ENCODE measurements at places on chromosomes 5 and 9. TPM values are rescaled to one million over a fixed set of nuclear protein-coding genes. Genes with fewer than 3 reads are reported as not detected.

Gene EGFL7
- not detected for polyA plus RNA-seq

Gene TERT
- polyA plus RNA-seq: 5.6 TPM

Gene SETD9
- 19.4 TPM for polyA plus RNA-seq

Gene SRA1
- polyA plus RNA-seq: 115 TPM

Gene CDKN2B
- polyA plus RNA-seq: 0.15 TPM

Gene FBN2
- polyA plus RNA-seq: not detected

Gene MUSK
- 0.09 TPM for polyA plus RNA-seq

Gene DNAI1
- not detected for polyA plus RNA-seq

Gene IL3
- polyA plus RNA-seq: not detected

Gene CCL21
- not detected for polyA plus RNA-seq

Gene PHF24
- polyA plus RNA-seq: not detected

Gene COL27A1
- polyA plus RNA-seq: not detected

Gene EIF4E1B
- not detected for polyA plus RNA-seq

Gene ZFP37
- 1.4 TPM for polyA plus RNA-seq

Gene OBP2B
- not detected for polyA plus RNA-seq

Gene PPP3R2
- polyA plus RNA-seq: not detected

Gene C5orf52
- not detected for polyA plus RNA-seq

Gene GFI1B
- not detected for polyA plus RNA-seq

Gene SOHLH1
- polyA plus RNA-seq: not detected

Gene INSL6
- 0.42 TPM for polyA plus RNA-seq

Gene C9orf50
- not detected for polyA plus RNA-seq

Gene NMUR2
- polyA plus RNA-seq: not detected

Gene NOXA1
- polyA plus RNA-seq: not detected

Gene PIP5K1B
- polyA plus RNA-seq: 8.5 TPM

Gene SVEP1
- polyA plus RNA-seq: 0.01 TPM

Gene MSX2
- polyA plus RNA-seq: not detected

Gene BRD9
- polyA plus RNA-seq: 26.5 TPM

Gene PCDHGA7
- not detected for polyA plus RNA-seq

Gene EGR1
- 1.6 TPM for polyA plus RNA-seq

Gene ANKRD34B
- not detected for polyA plus RNA-seq

Gene BAAT
- not detected for polyA plus RNA-seq

All from GM12878 (cell line).